ENCODE measurements at places on chromosomes 2 and 18. TPM values are rescaled to one million over a fixed set of nuclear protein-coding genes. Genes with fewer than 3 reads are reported as not detected.

Gene EML6
- total RNA-seq = 0.66 TPM

Gene IL36RN
- not detected for total RNA-seq

Gene WNT10A
- total RNA-seq = not detected

Gene GULP1
- total RNA-seq = 56.6 TPM

All from smooth muscle cell of trachea (primary cell).